ELR (cell line): ENCODE measurements at places on chromosomes 6 and 20.

DNA sequence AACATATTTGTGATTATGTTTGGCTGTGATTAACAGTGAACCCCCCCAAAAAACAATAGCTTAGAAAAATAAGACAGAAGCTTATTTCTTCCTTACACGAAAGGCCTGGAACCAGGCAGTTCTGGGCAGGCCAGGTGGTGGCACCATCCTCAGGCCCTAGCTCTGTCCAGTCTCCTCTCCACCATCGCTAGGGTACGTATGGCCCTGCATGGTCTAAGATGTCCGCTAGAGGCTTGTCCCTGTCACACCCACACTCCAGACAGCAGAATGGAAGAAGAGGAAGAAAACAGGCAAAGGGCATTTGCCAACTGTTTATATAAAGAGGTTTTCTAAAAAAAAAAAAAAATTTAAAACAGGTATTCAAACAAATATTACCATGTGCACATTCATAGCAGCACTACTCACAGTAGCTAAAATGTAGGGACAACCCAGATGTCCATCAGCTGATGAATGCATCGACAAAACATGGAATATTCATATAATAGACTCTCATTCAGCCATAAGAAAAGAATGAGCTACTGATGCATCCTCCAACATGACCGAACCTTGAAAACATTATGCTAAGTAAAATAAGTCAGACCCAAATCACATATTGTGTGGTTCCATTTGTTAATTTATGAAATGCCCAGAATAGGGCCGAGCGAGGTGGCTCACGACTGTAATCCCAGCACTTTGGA, 6.7 kb downstream of the TGM3 start:
- DNase-seq, result no peak

- DNase-seq, result peak; percentile 84
Measured at GRCh38 chr6:34745277-34746103, 11.8 kb upstream of the SNRPC start.

DNA sequence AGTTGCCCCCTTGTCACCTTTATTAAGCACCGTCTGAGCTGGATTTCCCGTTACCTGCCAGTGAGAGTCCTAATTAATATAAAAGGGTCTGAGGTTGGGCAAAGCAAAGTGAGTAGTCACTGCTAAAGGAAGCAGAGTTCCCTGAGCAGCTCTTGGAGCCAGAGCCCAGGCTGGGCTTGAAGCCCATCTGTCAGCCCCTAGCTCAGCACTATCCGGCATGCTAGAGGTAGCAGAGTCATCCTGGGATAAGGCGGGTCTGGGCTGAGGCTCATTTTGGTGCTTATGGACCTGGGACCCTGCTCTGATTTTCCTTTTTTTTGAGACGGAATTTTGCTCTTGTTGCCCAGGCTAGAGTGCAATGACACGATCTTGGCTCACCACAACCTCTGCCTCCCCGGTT, 46.2 kb downstream of the ADNP start:
- no peak for DNase-seq

GRCh38 chr6:2396846-2397630, 151.6 kb upstream of the GMDS start:
- peak; percentile 65 for DNase-seq

GRCh38 chr6:119132261-119132981, 54.0 kb upstream of the FAM184A start:
- DNase-seq, result no peak

DNA sequence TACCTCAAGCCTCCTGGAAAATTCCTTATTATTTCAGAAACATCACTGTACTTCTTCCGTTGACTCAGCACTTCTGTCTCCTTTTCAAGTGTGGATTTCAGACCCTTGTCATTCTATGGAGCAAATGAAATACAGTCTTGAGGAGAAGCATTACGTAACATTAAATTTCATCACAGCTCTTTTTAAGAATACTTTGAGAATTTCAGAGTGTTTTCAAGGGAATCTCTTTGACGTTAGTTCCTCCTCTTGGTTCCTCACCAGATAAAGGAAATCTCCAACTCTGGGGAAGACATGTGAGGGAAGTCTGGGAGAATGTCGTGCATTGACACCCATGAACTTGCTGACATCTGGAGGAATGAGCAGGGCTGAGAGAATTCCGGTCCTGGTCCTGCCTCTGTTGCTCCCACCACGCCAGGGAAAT, 32.3 kb downstream of the UST start:
- DNase-seq, result no peak

DNA sequence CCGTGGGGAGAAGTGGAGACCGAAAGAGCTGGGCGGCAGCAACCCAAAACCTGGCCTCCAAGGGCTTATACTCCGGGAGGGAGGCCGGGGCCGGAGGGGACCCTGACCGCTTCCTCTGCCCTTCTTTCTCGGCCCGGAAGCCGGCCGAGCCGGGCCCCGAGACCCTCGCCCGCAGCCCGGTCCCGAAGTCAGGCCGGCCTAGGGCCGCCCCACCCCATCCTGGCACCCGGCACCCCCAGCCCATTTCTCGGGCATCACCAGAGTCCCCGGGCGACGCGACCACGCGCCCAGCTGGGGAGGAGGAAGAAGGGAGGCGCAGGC, 572 bp upstream of the ZDHHC14 start:
- DNase-seq, result no peak

GRCh38 chr20:33894798-33895197, 83.7 kb downstream of the CHMP4B start:
- peak; percentile 47 for DNase-seq

- peak; percentile 3 for DNase-seq
Measured at GRCh38 chr6:71979911-71980310, 93.6 kb downstream of the RIMS1 start.

GRCh38 chr6:138948546-138949179, 39.4 kb downstream of the REPS1 start:
- DNase-seq, result no peak

DNA sequence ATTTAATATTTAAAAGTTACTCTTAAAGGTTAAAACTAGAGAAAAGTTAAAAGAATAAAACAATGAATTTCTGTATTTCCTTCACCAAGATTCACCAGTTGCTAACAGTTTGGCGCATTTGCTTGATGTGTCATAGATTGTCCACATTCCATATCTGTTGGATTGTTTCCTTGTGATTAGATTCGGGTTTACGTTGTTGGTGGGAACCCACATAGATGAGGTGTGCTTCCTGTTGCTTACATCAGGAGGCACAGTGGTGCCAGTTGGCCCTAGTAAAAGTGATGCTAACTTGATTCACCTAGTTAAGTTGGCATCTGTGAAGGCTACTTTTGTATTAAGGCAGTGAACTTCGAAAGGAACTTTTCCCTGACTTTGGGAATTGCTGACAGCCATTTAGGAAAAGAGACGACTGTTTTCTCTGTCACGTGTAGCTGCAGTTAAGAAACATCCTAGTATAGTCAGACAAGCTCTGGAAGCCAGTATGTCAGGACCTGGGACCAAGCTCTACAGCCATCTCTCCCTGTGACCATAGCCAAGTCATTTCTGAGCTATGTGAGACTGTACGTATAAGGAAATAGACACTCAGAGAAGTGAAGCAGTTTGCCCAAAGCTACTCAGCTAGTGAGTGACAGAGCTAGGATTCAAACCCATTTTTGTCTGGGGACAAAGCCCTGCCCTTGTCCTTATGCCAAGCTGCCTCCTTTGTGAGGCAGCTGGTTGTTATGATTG, 49.0 kb downstream of the PPARD start:
- peak; percentile 99 for DNase-seq

DNA sequence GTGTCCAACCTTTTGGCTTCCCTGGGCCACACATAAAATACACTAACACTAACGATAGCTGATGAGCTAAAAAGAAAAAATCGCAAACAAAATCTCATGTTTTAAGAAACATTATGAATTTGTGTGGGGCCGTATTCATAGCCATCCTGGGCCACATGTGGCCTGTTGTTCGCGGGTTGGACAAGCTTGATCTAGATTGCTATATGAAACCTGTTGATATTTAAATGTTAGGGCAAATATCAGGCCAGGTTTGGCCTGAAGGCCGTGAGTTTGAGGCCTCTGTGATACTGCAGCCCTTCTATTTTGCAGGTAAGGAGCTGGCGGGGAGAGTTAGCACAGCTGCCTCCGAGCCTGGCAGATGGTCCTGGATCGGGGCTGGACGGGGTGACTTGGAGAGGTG, 99.0 kb downstream of the CEBPB start:
- DNase-seq, result no peak

GRCh38 chr6:39254999-39255535, 25.8 kb upstream of the KCNK5 start:
- DNase-seq, result no peak

DNA sequence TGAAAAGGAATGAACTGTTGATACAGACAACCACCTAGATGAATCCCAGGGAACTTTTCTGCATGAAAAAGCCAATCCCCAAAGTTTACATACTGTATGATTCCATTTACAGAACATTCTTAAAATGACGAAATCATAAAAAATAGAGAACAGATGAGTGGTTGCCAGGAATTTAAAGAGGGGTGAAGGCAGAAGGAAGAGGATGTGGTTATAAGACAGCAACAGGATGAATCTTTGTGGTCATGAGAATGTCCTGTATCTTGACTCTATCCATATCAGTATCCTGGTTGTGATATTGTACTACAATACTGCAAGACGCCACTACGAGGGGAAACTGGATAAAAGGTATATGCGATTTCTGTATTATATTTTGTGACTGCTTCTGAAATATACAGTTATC, 70.1 kb upstream of the EMILIN3 start:
- peak; percentile 91 for DNase-seq

- DNase-seq, result no peak
Measured at GRCh38 chr6:20630136-20630535, 95.9 kb downstream of the CDKAL1 start.

GRCh38 chr6:46476301-46476700, 14.9 kb downstream of the RCAN2 start:
- no peak for DNase-seq

- no peak for DNase-seq
Measured at GRCh38 chr6:16414205-16414604, 175.8 kb downstream of the GMPR start.

DNA sequence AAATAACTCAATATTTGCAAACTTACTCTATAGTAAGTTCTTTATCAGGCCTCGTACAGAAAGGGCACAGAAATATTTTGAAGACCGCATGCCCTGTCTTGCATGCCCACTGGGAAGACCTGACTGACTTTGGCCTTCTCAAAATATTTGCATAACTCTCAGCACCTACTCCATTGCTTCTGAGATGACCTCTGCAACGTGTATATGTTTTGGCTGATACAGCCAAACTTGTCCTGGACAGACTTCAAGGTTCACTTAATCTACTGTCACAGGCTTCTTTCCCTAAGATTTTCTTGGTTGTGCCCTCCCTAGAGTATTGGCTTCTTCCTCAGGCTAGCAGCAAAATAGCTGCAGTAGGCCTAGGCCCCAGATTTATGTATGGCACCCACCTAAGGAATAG, 21.5 kb upstream of the SERINC3 start:
- no peak for DNase-seq

- no peak for DNase-seq
Measured at GRCh38 chr6:52693773-52694172, 22.9 kb downstream of the TMEM14A start.

- no peak for DNase-seq
Measured at GRCh38 chr6:136148051-136148450, 102.1 kb downstream of the MTFR2 start.

DNA sequence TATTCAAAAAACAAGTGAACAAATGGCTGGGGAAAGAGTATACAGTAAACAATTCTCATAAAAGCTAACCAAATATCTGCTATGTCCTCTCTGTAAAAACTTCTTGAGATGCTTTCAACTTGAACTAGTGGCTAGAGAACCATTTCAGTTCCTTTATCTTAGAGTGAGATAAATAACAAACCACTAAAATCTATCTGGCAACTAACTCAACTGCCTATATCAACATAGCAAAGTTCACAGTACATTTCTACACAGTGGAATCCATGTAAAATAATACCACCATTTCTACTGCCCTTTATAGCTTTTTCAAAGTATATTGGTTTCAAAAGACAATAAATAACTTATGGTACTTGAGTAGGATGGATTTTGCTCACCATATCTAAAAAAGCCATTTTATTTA, 95.1 kb downstream of the MMS22L start:
- no peak for DNase-seq

DNA sequence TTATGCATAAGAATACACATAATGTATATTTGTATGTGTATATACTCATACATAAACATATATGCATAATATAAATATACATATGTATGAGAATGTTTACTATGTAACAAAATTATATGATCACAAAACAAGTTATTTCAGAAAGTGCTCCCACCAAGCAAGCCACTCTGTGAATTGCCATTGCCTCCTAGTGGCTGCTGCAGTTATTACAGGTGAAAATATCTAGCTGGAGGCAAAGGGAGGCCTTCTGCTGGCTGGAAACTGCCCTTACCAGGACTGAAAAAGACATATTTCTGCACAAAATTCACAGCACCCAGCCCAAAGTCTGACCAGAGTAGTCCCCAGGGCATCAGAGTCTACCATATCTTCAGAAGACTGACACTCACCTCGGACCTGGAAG, 14.4 kb upstream of the ADAM33 start:
- no peak for DNase-seq

GRCh38 chr20:51426718-51427650, 115.5 kb downstream of the NFATC2 start:
- no peak for DNase-seq

- DNase-seq, result no peak
Measured at GRCh38 chr6:165092881-165093595, 216.4 kb downstream of the C6orf118 start.

DNA sequence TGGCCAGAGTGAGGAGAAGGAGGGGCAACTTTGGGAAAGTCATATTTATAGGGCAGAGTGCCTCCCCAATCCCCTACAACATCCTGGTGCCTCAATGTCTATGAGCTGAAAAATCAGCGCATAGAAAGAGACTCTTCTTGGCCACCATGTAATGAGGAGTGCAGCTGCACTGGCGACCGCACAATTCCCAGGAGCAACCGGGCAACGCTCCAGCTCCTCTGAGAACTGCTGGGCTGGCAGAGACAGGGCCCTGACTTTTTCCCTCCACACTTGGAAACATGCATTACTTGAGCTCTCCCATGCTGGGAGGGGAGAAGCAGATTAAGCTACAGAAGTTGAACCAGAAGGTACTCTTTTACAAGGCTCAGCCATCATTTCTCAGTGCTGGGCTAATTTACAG, 31.4 kb upstream of the MARCKS start:
- peak; percentile 4 for DNase-seq

DNA sequence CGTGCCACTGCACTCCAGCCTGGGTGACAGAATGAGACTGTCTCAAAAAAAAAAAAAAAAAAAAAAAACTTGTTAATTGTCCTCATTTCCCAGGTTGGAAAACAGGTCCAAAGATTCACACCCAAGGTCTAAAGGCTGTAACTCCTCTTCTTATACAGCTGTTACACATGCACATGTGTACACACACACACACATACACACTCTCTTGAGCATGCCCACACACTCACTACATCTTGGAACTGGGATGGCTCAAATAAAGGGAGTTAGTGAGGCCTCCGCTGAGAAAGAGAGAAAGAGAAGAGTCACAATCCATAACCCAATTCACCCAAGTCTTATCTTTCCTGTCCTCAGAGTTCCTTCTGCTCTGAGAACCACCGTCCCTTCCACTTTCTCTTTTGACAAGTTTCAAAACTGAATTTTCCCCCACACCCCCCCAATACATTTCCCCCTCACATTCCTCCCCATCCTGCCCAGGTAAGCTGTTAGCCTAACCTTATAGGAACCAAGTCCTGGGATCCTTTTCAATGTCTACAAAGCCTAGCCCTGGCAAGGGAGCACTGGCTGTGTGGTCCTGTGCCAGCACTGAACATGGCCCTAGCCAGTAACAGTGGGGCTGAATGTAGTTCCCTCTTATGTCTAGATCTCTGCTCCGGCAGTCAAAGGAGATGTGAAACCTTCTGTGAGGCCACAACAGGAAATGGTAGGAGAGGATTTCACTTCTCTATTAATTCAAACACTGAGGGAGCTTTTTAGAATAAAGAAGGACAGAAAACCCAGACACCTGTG, 3.2 kb upstream of the HLA-DMB start:
- no peak for DNase-seq

- no peak for DNase-seq
Measured at GRCh38 chr6:20365456-20365855, 36.2 kb upstream of the E2F3 start.
